Esophagus squamous epithelium (tissue), 5 donors: ENCODE measurements at places on chromosomes 3 and 15.

- DNase-seq: no peak
These were observed 367.4 kb downstream of the IL20RB start for GRCh38 chr3:137325170-137325569.

DNA sequence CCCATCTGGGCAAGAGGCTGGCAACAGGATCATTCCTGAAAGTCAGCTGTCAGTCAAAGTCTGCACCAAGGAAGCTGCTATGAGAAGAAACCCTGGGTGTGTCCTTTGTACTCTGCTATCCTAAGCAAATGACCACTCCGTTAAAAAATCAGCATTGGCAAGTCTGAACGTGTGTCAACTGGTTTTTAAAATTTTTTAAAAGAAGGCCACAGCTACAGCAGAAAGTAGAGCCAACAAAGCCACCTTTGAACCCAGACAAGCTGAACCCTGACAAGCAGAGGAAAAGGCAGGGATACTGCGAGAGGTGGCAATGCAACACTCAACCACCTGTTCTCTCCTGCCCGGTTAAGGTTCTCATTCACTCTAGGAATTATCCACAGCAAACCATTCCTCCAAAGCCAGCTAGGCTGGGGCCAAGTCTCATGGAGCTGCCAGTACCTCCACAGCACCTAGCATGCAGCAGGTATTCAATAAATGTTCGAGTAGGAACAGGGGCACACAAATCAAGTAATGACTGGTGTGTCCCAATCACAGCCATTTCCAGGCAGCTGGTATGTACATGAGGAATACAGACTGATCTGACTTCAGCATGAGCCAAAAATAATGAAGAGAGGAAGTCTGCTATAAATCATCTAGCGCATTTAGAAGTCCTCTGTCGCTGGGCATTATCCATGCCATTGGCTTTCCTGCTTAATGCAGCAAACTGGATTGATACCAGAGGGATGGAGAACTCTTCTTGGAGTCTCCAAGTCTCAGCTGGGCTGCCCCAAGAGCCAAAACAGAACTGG lies 76.0 kb downstream of the ADCY5 start:
- no peak for DNase-seq

GRCh38 chr15:87609474-87609873 lies 647.1 kb downstream of the NTRK3 start:
- no peak for DNase-seq

- no peak for DNase-seq
These were observed 16.2 kb upstream of the VILL start for GRCh38 chr3:37974121-37975083.
